ENCODE measurements at places on chromosomes 6 and 20.

DNA sequence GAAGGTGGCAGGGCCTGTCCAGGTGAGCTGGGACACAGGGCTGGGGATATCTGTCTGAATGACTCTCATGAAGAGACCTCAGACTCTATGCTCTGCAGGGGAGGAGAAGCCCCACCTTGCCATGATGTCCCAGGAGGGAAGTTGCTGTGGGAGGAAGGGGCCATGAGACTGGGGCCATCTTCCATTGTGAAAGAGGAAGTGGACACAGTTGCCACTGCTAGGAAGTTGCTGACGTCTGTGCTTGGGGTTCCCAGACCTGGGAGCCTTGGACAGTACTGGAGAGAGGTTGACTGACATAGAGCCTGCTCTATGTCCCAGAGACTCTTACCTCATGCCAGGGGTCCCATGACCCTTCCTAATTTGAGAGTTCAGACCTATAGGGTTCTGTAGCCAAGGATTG is 24.5 kb downstream of the SIRPB1 start:
- no peak for DNase-seq

GRCh38 chr20:16462711-16463110 is 110.5 kb downstream of the KIF16B start:
- DNase-seq, result no peak

DNA sequence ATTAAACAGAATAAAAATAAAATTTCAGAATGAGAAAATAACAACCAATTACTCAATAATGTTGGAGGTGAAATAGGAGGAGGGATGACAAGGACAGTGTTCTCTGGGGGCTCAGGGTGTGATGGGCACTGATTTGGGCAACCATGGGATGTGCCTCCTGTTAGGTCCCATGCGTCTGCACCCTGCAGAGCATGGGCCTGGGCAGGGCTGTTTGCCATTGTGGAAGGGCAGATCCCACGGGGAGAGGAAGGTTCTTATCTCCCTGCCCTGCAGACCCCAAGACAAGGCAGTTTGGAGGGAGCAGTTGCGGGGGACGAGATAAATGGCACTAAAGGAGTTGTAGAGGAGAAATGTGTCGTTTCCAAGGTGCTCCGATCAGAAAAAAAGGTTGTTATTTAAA is 206.3 kb downstream of the THBS2 start:
- DNase-seq, result no peak

DNA sequence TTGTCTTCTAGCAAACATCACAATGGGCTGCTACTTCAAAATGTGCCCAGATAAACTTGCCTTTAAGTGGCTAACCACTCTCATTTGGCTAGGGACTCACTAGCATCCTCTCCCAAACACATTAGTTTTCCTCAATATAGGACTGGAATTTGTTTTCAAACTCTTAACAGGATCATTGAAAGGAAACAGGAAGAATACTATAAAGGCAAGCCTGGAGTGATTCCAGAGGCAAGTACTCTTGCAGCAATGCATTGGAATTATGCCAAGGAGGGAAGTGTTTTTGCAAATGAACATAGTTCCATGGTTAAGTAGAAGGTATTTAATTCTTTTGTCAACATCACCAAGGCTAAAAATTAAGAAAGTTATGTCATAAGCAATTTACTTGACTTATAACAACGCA is 12.2 kb downstream of the EPHA7 start:
- DNase-seq, result no peak

DNA sequence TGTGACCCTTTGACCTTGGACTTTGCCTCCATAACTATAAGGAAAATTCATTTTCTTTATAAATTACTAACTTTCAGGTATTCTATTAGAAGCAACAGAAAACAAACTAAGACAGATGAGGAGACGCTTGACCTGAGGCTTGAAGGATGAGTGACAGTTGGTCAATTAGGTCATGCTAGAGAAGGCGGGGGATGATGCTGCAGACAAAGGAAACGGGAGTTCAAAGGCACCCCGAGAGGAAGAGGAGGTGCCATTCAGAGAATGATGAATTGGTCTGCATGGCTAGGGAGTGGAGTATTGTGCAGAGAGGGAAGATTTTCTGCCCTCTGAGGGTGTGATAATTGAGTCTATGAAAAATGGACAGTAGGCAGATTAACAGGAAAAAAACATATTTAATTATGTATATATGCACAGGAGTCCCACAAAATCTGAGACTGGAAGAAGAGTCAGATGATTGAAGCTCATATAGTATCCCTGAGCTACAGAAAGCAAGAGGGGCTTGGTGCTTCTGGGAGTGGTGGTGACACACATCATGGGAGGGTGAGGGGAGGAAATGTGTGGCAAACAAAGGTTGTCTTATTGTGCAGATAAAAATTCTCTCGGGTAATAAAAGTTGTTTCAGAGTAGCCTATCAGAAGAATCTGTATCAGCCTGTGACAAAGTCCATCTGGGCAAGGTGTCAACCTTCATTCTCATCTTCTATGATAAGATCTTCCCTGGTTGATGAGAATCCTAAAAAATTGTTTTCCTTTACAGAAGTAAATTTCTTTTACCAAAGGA is 20.4 kb upstream of the FUCA2 start:
- DNase-seq, result no peak

DNA sequence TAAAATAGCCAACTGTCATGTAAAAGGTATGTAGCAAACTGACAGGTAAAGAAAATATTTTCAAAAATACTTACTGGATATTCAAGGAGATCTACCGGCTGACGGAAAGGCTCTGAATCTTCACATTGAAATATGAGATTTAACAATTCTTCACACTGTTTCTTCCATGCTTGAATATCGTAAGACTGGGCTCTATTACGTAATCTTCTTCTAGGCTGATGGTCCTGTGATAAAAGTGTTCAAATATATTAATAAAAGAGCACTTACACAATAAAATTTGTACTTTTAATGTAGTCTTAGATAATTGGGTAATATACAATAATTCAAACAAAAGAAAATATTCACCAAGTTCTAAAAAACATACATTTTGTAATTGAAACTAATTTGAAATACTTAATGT is 87.4 kb downstream of the IRAK1BP1 start:
- no peak for DNase-seq

DNA sequence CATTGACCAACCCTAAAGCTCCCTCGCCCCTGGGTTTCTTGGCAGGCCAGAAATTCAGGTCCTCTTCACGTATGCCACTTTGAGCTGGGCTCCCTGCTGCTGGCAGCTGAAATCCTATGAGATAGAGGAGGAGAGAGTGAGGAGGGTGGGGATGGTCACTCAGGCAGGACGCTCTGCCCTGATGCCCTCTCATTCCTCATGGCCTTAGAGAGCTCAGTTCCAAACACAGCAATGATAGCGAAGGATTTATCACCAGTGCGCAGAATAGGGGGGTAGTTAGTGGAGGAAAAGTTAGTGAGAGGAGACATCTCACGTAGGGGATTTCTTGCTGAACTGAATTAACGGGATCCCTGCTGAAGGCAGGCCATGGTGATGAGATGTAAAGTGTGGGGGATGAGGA is 84.2 kb upstream of the PMEPA1 start:
- no peak for DNase-seq

GRCh38 chr20:6683021-6683977 is 84.2 kb upstream of the BMP2 start:
- DNase-seq, result no peak

DNA sequence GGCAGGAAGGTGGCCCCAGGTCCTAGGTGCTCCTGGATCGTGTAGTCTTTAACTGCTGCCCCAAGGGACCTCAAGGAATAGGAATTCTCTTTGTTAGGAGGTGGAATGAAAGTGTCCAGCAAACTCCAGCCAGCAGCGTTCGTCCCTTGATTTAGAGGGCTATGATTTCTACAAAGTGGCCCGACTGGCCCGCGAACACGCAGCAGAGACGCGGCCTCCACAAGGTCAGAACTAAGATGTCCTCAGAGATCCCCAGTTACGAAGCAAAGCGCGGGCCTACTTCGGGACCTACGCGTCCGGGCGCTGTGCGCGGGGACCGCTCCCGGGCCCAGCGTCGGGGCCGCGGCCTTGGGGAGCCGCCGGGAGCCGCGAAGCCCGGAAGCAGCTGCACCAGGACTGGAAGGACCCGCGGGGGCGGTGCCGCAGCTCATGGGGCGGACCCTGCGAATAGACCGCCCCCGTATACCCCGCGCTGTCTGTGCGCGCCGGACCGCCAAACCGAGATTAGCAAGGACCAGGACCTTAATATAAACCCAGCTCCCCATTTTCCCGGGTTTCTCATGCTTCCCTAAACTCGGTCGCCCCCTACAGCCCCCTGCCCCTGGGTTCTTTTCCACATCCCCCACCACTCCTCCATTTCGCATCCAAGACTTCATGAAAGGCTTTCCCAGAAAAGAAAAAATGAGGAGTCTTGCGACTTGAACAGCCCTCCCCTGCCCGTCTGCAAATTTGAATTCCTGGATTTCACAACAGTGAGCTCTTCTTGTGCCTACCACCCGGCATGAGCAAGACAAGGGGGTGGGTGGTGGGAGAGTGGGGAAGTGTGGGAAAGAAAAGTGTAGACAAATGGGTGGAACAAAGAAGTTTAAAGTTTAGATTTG is at the start of gene C6orf47:
Gene C6orf47, minus strand, starts transcription at position 398 of the 881 bp plus-strand sequence. CDS start 831 bp downstream, outside the sequence.
- peak; percentile 62 for DNase-seq

- no peak for DNase-seq
Measured at GRCh38 chr20:5595744-5596143, 154.5 kb upstream of the SHLD1 start.

DNA sequence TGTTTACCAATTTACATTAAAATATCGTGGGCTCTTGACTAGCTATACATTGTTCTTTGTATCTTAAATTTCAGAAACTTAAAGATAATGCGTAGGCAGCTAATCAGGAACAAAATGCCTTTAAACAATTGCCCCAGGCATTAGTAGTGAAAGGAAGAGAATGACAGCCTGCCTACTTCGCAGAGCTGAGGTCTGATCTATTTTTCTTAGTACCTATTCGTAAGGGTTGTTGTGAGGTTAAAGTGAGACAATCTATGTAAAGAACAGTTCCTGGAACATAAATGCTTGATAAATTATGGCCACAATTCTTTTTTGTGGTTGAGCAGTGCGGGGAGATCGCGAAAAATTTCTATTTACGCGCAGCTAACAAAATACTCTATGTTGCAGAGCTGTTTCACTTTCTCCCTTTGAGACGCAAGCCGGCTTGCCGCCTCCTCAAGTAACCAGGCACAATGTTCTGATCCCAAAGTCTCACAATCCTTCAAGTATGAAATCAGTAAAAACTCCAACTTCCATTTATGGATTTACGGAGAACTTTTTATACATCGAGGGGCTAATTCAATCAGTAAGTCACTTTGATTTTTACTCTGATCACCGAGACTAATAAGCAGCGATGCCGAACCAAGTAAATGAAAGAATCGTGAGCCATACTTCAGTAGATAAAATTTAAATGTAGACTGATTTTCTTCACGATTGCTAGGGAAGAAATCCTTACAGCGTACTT is 878 bp upstream of the PNRC1 start:
- no peak for DNase-seq

DNA sequence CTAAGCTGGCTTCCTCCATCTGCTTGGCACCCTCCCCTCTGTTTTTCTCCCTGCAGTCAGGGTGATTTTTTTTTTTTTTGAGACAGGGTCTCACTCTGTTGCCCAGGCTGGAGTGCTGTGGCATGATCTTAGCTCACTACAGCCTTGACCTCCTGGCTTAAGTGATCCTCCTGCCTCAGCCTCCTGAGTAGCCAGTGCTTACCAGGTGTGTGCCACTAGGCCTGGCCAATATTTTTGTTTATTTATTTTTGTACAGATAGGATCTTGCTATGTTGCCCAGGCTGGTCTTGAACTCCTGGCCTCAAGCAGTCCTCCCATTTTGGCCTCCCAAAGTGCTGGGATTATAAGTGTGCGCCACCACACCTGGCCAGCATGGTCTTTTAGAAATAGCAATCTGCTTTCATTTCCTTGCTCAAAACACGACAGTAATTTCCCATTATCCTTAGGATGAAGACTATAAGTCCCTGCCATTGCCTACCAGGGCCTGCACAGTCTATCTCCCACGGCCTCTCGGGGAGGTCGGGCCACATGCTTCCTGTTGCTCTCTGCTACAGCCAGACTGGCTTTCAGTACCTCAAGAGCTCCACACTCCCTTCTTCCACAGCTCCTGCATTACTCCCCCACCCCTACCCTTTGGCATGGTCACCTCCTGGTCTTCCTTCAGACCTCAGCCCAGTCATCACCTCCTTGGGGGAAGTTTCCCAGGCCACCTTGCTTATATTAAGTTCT is 11.1 kb upstream of the CD164 start:
- no peak for DNase-seq

GRCh38 chr6:144809120-144809519 is 524.0 kb downstream of the UTRN start:
- no peak for DNase-seq

GRCh38 chr20:49384437-49385434 is 97.7 kb downstream of the KCNB1 start:
- DNase-seq, result peak; percentile 2

DNA sequence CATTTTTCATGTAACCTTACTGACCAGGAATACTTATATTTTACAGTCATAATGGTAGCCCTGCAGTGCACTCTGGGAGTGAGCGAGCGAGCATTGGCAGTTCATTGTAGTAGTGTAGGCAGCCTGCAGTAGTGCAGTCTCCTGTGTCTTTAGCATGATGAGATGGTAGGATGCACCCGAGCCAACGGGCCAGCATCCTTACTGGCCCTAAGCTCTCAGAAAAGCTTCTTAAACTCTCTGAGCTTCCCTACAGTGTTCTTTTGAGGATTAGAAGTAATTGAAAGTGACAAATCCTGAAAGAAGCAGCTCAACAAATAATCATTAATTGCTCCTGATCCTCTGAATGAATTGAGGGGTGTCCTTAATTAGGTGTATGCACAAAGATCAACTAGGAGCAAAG is 20.9 kb downstream of the SLC9A8 start:
- DNase-seq, result no peak

DNA sequence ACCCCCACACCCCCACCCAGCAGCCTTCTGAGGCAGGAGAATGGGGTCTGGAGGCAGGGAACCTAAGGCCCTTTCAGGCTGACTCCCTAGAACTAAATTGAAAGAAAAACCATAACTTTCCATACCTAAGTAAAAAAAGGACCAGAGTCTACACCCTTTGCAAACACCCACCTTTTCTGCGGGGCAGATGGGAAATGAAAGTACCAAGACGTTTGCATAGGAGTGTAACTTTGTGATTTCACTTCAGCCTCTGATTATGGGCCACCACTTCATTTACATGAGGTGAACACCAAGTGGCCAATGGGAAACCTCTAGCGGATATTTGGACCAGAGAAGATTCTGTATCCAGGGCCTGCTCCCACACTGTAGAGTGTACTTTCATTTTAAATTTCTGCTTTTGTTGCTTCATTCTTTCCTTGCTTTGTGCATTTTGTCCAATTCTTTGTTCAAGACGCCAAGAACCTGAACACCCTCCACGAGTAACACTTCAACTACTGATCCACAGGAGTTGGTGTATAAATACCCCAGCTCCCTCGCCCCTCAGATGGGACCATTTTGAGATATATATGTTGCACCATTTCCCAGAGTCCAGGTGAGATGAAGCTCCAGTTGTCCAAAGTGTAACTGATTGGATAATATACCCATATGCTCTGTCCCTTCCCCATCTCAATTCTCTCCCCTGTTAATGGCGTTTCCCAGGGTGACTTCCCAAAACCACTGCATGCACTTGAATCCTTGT is 18.9 kb upstream of the SRSF6 start:
- no peak for DNase-seq

- no peak for DNase-seq
Measured at GRCh38 chr6:134152767-134153485, 100.5 kb upstream of the SLC2A12 start.
